ENCODE measurements at places on chromosomes 3 and 15.

GRCh38 chr3:41682996-41683395 is 278.9 kb downstream of the ULK4 start:
- no peak for DNase-seq

DNA sequence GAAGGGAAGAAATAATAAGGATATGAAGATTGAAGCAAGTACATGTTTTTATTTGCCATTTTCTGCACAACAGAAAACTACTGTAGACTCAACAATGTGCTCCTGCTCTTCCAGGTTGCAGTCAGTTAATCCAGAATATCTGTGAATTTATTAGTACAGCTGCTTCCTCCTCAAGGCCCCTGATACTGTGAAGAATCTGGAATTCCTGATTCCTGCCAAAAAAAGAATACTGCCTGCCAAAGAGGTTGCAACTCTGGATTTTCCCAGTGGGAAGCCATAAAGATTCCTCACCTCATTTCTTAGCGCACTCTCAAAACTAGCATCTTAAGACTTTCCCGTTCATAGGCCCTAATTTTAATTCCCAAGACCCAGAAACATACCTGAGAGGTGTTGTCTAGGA is 33.6 kb upstream of the LRRC3B start:
- no peak for DNase-seq

DNA sequence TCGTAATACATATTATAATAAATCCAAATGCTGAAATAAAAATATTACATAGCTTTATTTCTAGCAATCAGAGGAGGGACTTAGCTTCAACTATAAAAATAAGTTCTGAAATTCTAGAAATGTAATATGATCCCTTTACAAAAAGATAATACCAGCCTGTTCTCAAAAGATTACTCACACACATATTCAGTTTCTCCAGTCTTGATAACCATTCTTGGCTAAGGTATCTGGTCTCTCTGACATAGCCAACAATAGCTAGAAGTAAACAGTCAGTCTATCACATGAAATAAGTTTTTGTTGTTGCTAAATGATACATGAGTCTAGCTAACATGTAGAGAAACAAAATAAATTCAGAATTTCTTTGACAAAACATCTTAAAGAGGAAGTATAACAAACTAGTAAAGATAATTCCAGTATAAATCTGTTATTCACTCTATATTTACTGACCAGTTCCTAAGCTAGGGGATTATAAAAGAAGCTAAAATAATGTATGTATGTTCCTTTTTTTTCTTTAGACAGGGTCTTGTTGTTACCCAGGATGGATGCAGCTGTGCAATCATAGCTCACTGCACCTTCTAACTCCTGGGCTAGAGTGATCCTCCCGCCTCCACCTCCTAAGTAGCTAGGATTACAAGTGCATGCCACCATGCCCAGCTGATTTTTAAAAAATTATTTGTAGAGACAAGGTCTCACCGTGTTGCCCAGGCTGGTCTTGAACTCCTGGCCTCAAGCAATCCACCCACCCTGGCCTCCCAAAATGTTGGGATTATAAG is 170.6 kb downstream of the TBL1XR1 start:
- DNase-seq, result no peak

- no peak for DNase-seq
These were observed 19.0 kb upstream of the GHSR start for GRCh38 chr3:172467170-172467824.

DNA sequence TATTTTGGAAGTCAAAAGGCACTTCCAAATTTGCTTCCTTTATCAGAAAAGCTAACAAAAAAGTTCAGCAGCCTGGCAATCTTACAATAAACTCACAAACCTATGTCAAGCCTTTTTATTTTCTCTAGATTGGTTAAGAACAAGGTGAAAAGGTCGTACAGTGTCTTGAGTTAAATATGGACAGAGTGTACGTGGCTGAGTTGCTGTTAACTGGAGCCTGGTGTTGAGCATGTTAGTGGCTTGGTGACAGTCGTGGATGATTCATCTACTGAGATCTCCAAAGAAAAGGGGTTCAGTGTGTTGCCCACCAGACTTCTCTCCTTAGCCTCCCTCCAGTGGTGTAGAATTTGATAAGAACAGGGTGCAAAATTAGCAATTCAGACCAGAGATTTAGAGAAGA is 89.7 kb downstream of the SSR3 start:
- DNase-seq, result no peak

GRCh38 chr15:63610209-63610841 is 13.1 kb downstream of the FBXL22 start:
- peak; percentile 62 for DNase-seq

DNA sequence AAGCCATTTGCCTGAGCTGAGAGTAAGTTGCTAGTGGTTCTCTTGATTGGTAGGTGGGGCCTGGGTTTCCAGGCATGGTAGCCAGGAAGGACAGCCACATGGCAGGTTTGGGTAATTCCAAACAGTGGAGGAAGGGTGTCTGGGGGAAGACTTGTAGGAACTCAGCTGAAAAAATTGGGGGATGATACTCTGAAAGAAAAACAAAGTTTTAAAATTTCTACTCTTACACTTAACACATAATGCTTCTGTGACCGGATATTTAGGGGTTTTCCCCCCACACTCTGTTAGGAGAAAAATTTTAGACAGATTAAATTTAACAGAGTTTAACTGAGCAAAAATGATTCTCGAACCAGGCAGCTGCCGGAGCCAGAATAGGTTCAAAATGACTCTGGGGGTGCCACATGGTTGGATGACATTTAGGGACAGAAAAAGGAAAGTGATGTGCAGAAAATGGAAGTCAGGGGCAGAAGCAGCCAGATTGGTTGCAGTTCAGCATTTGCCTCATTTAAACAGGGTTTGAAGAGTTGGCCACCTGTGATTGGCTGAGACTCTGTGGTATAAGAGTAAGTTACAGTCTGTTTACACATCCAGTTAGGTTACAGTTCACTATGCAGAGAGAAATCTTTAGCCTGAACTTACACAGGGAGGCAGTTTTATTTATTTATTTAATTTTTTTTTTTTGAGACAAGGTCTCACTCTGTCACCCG is 8.1 kb downstream of the B2M start:
- no peak for DNase-seq
